Iris pigment epithelial cell (primary cell): ENCODE measurements at places on chromosomes 1 and 21.

- no peak for DNase-seq
These were observed 51.3 kb downstream of the UBE4B start for GRCh38 chr1:10084045-10084444.

- no peak for DNase-seq
These were observed 10.4 kb upstream of the AHCYL1 start for GRCh38 chr1:109974191-109974590.

DNA sequence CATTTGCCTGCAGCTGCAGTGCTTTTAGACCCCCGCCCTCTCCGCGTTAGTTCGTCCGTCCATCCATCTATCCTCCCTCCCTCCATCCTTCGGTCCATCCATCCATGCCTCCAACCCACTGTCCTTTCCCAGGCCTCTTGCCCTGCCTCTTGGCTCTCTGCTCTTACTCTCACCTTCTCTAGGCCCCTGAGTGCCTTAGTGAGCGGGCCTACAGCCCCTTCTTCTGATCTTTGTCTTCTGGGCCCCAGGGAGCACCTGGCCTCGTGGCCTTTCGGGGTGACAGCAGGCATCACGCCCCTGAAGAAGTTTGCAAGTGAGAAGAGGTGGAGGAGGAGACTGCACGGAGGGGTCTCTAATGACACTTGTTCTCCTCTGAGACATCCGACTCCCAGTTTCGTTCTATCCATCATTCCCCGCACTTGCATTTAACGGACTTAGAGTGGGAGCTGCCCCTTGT is 842 bp downstream of the ATXN7L2 start:
- DNase-seq: no peak

GRCh38 chr1:92168657-92169056 is 49.1 kb upstream of the C1orf146 start:
- peak; percentile 15 for DNase-seq

GRCh38 chr1:186491336-186491735 is 30.4 kb upstream of the PDC start:
- DNase-seq: no peak

DNA sequence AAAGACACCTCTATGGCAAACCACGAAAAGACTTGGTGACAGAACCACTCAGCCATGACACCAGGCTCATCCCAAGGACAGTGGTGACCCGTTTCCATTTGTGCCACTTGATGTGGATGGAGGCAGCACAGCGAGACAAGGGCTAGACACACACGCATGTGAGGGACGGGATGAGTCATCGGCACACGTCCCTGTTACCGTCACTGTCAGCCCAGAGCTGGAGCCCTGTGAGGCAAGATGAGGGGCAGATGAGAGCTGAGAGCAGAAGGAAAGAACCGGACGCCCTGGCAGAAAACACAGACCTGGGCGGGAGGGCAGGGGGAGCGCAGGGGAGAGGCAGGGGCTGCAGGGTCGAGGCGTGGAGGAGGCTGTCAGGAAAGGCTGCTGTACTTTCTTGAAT is 57.8 kb downstream of the SIK1 start:
- peak; percentile 22 for DNase-seq

DNA sequence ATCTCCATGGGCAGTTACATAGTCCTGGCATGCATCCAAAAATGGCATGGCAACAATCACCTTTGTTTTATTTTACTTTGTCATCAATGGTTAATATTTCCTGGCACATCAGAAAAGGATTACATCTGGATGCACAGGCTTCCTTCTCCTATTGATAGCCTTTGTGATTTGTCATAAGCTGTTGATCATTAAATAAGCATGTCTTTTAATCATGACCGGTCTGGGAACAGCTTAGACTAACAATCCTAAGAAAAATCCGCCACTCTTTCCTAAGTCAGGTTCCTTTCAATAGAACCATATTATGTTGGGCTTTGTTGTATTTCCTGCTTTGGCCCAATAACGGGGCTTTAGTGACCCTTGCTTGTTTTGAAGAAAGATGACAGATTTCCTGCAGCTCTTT is 330.6 kb downstream of the DUSP10 start:
- DNase-seq: no peak

DNA sequence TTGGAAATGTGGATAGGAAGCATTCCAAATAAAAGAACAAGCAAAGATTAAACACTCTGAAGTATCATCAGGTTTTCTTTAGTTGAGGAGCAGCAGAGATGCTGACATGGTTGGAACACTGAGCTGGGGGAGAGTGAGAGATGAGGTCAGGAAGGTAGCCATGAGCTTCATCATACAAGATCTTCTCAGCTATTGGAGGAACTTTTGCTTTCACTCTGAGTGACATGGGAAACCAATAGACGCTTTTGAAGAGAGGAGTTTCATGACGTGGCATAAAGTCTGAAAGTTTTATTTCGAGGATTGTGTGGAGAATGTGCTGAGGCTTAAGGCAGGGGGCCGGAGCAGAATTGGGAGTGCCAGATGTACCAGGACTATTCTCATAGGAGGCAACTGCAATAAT is 616.2 kb upstream of the CAMK1G start:
- DNase-seq: no peak

- no peak for DNase-seq
These were observed 244.8 kb upstream of the VAMP3 start for GRCh38 chr1:7526196-7526866.

DNA sequence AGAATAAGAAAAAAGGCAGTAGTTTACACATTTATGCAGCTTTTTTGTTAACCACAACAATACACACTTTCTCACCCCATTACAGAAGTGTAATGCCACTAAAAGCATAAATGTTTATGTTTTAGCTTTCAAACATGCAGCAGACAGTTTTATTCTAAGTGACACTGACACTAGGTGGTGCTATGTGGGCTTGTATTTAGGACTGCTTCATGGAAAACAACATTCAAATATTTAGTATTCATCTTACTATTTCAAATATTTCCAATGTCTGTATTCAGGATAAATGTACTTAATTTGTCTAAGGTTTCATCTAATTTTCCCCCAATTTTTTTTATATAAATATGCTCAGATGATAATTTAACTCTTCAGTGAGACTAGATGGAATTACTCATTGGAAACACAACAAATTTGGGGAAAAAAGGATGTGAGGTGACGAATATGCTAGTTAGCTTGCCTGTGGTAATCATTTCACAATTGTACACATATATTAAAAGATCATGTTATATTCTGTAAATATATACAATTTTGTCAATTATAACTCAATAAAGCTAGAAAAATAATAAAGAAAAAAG is 71.4 kb downstream of the USP1 start:
- peak; percentile 61 for DNase-seq

DNA sequence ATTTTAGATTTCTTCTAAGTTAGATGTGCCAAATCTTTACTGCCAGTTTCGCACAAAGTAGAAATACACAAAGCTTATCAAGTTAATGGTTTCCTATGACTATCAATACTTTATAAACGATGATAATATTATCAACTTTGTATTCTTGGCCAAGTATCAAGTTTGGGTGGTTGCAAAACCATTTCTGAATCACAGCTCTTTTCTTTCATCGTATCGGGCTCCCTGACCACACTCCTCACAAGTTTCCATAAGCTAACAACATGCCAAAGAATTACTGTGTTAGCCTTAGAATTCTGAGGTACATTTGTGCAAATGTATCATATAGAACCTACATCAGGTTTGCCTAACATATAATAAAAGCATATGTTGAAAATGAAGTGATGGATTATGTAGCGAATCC is 311.0 kb downstream of the KCTD3 start:
- peak; percentile 22 for DNase-seq

- peak; percentile 57 for DNase-seq
These were observed 79.2 kb upstream of the NRIP1 start for GRCh38 chr21:15144026-15144425.

- no peak for DNase-seq
These were observed 18.6 kb upstream of the SH3D21 start for GRCh38 chr1:36287595-36287994.

GRCh38 chr21:44637018-44637850 is at the start of gene KRTAP10-10:
TSS of gene KRTAP10-10 (plus strand) at chr21:44637356. CDS start at chr21:44637418, 62 bp downstream.
- no peak for DNase-seq

DNA sequence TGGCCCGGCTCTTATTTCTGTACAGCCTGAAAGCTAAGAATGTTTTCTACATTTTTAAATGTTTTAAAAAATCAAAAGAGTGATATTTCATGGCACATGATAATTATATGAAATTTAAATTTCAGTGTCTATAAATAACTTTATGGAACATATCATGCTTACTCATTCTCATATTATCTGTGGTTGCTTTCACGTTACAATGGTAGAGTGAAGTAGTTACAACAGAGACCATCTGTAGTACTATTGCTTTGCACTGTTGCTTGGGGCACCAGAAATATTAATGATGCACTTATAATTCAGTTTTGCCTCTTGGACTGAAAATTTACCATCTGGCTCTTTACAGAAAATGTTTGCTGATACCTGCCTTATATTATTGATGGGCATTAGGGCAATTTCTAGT is 481.6 kb downstream of the PLPP3 start:
- DNase-seq: no peak

DNA sequence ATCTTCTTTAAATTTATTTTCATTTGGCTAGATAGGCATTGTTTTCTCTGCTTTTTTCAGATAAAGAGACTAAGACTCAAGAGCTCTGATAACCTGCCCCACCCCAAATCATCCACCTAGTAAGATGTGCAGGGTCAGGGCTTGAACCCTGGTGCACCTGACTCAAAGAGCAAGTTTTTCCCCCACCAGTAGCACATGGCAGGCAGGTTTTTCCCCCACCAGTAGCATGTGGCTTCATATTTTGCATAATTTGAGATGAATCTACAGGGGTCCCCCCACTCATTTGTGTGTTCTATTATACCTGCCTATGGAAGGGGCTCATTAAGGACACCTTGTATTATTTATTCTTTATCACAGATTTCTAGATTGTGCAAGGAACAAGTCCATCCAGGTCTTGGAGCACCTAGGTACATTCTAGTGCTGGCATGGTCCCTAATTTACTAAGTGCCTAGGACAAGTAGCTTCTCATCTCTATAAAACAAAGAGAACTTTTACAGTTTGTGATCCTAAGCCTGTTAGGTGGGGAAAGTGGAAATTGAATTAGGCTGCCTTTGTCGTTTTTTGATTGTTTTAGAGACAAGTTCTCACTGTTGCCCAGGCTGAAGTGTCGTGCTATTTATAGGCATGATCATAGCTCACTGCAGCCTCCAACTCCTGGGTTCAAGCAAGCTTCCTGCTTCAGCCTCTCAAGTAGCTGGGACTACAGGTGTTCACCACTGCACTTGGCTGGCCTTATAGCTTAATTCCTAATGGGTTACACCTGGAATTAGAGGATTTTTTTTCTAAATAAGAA is 13.2 kb upstream of the CTSE start:
- no peak for DNase-seq

DNA sequence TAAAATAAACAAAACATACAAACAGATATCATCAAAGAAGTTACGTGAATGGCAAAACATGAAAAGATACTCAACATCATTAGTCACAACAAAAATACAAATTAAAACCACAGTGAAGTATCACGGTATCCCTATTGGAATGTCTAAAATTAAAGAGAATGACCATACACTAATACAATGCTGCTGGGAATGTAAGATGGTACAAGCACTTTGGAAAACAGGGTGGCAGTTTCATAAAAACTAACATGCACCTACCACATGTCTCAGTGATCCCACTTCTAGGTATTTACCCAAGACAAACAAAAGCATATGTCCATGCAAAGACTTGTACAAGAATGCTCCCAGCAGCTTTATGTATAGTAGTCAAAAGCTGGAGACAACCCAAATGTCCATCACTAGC is 69.1 kb downstream of the HSF2BP start:
- DNase-seq: peak; percentile 40

DNA sequence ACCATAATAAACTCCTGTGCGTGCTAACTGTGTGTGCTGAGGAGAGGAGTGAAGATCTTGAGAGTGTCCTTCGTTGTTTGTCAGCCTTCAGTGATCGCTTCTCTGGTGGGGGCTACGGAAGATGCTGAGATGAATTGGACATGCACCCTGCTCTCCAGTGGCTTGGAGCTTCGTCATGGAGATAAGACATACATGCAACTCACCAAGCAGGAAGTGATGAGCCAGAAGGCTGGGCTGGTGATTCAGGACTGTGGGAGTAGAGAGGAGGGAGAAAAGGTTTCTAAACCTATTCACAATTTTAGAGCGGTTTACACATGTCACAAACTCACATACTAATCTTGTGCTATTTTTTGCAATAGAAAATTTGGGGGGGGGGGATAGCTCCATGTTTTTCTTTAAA is 128.9 kb upstream of the ADAR start:
- DNase-seq: peak; percentile 86

DNA sequence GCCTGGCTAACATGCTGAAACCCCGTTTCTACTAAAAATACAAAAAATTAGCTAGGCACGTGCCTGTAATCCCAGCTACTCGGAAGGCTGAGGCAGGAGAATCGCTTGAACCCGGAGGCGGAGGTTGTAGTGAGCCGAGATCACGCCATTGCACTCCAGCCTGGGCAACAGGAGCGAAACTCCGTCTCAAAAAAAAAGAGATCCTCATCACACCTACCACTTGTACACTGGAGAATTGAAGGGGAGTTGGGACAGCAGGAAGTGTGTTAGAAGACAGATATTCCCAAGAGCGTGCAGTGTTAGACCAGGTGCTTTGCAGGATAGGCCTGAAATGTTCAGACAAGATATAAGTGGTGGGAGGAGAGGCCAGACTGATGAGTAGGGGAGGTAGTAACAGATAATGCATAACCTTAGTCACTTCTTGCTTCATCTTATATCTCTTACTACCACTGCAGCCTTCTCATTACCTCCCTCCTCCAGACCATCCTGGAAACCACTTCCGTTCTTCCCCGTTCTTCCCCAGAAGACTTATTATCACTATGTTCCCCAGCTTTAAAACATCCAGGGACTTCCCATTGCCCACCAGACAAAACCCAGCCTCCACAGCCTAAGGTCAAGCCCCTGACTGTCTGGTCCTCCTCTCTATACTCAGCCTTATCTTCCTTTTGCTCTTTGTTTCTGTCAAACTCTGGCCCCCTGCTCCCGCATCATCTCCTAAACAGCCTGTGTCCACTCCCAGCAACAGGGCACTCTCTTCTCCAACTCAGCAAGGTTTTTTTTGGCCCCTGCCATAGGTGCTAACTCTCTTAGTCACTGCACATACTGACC is 21.3 kb downstream of the FAM20B start:
- DNase-seq: peak; percentile 17

DNA sequence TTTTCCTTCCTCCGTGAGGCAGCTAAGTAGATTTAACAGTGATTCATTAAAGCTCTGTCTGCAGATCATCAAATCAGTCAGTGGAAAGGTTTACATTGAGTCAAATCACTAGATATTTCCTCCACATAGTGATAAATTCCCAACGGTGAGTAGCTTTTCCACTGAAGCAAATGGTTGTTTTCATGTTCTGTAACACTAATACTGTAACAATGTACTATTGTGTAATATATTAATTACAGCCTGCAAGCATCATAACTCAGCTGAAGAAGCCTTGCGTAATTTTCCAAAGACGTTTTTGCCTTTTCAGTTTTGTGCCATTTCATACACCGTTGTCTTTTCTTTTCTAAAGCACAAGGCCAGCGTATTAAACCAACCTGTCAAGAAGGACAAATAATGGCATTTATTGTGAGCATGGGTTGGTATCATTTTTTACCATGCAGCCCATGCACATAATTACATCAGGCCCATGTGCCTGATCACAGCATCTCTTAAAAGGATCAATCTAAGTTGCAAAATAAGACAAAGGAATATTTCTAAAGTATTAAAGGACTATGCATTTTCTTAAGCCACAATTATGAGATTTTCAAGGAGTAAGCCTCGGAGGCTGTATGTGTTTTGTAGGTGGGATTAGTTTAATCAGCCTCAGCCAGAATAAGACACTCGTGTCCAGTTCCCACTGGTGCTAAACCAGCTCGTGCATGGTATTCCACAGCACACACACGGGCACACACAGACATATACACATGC is 16.7 kb upstream of the PDE9A start:
- DNase-seq: peak; percentile 86

- no peak for DNase-seq
These were observed 134.3 kb upstream of the ZBTB40 start for GRCh38 chr1:22317231-22317919.
